ENCODE measurements at places on chromosomes 4 and X.
A peak's percentile ranks its signal among the peaks of the same experiment; 100 is the strongest.

- DNase-seq, result no peak
These were observed 1.6 kb downstream of the TSPAN6 start for GRCh38 chrX:100635040-100635439.

GRCh38 chr4:110955748-110956147 lies 332.9 kb upstream of the PITX2 start:
- no peak for DNase-seq

- DNase-seq, result no peak
These were observed 495.2 kb downstream of the NLGN4X start for GRCh38 chrX:5733501-5733900.

DNA sequence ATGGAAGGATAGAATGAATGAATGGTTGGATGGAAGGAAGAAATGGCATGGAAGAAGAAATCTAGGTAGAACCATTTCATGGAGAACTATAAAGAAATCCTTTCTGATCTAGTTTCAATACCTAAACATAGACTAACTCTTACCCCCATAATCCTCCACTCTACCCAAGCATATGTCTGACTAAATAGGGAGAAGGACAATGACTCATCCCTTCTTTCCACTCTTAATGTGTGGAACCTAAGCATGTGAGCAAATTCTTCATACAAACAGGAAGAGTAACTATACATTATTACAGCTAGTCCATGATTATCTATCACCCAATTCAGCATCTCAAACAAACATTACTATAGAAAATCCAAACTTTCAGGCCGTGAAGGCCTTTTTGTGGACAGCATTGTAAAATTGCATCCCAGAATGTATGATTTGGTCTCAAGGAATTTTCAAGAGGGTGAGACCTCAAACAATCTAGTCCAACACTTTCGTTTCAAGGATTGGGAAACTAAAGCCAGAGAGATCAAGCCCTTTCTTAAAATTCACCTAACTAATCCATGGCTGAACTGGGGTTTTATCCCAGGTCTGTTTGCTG lies 11.2 kb downstream of the C1QTNF7 start:
- DNase-seq, result no peak

DNA sequence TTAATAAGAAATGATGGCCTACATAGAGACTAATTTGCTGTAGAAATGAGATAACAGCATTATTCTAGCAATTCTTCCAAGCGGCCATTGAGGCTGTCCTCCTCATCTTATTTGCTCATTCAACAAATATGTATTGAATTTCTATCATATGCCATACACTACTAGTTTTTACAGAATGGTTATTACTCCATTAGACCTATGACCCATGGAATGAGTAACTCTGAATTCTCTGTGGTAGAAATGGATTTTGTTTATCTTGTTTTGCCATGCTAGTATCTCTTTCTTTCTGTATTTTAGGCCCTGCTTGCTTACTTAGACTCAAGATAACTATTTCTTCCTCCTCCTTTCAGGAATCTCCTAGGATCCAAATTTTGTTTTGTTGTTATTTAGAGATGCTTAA lies 103.5 kb downstream of the RPA4 start:
- no peak for DNase-seq

DNA sequence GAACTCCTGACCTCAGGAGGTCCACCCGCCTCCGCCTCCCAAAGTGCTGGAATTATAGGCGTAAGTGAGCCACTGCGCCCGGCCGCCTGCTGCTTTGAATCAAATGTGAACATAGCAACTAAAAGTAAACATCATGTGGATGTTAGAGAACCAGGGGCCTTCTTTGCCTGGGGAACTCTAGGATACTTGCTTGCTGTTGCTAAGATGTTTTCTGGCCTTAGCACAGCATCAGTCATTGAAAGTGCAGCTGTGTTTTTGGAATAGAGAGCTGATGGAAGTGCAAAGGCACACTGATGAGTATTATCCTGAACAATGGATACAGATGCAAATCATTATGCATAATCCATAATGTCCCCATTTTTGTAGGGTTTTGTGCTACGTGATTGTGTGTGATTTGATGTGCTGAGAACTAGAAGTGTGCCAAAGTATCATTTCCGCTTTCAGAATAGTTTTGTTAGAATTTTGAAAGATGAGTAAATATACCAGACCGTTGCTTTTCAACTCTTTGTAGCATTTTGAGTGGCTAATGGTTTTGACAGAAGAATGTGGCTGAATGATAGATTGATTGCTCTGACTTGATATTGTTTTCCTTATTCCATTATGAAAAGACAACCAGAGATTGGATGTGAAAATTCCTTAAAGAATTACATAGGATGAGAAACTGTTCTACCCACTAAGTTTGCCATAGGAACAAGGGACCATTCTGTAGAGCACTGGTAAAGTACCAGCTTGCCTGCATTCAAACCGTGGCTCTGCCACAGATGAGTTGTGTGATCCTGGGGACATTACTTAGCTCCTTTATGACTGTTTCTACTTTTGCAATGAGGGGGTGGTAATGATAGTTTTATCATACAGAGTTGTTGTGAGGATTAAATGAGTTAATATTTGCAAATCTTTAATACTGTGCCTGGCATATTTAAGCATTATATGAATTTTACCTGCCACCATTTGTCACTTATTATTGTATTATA lies 74.7 kb downstream of the REPS2 start:
- DNase-seq, result no peak

GRCh38 chrX:147170993-147171392 lies 356.4 kb upstream of the CXorf51A start:
- DNase-seq, result no peak

DNA sequence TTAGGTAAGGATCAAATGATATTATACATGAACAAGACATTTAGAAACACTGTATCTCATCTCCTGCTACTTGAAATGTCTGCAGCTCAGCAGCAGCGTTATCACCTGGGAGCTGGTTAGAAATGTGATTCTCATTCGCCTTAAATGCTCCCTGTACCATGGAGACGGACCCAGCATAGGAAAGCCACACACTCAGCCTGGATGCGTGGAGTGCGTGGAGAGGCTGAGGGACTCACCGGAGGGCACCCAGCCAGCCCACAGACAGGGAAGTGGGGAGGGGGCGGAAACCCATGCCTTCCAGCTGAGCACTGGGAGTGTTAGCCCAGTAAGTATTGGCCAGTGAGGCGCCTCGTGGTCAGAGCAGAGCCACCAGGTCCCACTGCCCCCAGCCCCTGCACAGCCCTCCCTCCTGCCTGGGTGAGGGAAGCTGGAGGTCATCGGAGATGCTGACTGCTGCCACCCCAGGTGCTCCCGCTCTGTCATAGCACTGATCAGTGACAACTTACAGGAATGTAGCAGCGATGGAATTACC lies 15.2 kb downstream of the SUPT20HL1 start:
- no peak for DNase-seq

GRCh38 chr4:118417325-118417724 lies 64.5 kb upstream of the PRSS12 start:
- DNase-seq, result no peak

DNA sequence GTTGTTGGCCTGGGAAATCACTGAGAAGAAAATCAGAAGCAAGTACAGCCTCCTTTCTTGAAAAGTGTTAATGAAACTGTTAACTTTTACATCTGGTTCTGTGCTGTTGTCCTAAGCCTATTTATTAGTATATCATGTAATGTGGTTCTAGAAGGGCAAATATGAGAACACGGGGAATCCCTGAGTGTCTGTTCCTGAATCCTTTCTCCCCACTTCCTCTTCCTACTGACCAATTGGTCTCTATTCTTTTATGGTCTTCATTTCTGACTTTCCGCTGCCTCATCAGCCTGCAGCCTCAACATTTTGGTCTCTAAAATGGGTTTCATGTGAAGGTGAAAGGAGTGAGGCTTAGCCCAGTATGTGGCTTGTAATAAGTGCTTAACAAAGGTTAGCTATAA lies 159.9 kb upstream of the MAMLD1 start:
- no peak for DNase-seq

GRCh38 chr4:128574706-128575105 lies 234.8 kb upstream of the JADE1 start:
- DNase-seq, result peak; percentile 63

GRCh38 chrX:100731441-100732281 lies at the start of gene SYTL4:
Gene SYTL4, minus strand, starts transcription at chrX:100732121. Its CDS starts 30,084 bp downstream, at chrX:100702037.
- peak; percentile 30 for DNase-seq

DNA sequence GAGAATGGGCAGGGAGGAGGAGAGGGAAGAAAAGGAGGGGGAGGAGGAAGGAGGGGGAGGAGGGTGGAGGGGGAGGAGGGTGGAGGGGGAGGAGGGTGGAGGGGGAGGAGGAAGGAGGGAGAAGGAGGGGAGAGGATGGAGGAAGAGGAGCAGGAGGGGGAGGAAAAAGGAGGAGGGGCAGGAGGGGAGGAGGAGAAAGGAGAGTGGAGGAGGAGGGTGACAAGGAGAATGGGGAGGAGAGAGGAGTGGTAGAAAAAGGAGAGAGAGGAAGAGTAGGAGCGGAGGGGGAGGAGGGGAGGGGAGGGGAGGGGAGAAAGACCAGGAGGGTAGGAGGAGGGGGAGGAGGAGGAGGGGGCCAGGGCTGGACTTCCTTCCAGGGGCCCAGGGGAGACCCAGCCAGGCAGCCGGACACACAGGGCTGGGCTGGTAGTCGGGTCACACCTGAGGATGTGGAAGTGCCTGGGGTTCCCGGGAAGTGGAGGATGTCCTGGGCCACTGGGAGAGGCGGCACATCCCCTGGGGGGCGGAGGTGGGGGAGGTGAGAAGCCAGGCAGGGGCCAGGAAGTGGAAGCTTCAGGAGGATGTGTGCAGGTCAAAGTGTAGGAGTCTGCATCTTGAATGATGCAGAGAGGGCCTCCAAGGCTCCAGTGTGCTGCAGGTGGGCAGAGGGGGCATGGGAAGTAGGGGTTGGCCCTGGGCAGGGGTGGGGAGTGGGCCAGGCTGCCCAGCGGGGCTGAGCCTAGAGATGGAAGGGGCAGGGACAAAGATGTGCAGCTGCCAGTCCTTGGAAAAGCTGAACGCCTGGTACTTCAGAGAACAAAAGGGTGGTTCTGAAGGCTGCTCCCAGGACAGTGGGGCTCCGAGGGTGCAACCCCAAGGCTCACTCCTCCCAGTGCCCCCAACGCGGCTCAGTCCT lies 18.8 kb downstream of the IL3RA start:
- no peak for DNase-seq

DNA sequence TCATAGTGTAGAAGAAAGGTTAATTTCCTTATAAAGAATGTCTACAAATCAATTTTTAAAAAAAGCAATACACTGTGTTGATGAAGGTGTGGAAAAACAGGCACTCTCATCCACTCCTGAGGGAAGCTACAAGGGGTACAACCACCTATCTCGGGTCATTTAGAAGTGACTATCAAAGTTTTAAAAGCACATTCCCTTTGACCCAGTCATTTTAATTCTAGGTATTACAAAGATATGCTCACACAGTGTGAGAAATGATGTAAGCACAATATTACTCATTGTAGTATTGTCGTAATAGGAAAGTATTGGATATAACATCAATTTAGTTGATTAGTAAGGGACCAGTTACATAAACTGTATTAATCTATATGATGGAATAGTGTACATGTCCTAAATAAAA lies 7.4 kb upstream of the HCCS start:
- no peak for DNase-seq

DNA sequence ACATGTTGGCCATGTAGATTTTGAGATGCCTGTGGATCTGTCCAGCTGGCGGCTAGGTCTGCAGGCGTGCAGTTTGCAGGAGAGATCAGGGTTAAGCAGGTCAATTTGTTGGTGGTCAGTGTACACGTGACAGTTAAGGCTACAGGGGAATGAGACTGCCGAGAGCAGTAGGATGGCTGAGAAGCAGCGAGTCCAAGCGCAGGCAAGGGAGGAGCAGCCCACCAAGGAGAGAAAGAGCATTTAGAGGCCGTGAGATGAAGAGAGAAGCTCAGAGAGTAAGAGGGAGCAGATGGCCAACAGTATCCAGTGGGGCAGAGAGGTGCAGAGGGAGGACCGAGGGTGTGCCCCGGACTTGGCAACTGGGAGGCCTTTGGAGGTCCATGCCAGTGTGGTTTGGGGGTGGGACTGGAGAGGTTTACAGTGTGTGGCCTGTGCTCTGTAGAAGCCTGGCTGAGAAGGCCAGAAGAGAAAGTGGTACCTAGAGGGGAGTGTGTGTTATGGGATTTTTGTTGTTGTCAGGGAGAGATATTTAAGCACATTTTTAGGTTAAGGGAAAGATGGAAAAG lies 18.4 kb downstream of the SNX25 start:
- no peak for DNase-seq

DNA sequence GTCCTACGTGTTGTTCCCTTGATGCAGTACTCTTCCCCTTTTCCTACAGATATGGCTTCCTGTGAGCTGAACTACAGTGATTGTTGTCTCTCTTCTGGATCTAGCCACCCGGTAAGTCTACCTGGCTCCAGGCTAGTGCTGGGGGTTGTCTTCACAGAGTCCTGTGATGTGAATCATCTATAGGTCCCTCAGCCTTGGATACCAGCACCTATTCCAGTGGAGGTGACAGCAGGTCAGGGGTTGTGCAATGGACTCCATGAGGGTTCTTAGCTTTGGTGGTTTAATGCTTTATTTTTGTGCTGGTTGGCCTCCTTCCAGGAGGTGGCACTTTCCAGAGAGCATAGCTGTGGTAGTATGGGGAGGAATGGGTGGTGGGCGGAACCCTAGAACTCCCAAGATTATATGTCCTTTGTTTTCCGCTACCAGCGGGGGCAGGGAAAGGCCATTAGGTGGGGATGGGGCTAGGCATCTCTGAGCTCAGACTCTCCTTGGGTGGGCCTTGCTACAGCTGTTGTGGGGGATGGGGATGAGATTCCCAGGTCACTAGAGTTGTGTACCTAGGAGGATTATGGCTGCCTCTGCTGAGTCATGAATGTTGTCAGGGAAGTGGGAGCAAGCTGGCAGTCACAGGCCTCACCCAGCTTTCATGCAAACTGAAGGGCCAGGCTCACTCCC lies 121.4 kb upstream of the ANKRD50 start:
- no peak for DNase-seq

DNA sequence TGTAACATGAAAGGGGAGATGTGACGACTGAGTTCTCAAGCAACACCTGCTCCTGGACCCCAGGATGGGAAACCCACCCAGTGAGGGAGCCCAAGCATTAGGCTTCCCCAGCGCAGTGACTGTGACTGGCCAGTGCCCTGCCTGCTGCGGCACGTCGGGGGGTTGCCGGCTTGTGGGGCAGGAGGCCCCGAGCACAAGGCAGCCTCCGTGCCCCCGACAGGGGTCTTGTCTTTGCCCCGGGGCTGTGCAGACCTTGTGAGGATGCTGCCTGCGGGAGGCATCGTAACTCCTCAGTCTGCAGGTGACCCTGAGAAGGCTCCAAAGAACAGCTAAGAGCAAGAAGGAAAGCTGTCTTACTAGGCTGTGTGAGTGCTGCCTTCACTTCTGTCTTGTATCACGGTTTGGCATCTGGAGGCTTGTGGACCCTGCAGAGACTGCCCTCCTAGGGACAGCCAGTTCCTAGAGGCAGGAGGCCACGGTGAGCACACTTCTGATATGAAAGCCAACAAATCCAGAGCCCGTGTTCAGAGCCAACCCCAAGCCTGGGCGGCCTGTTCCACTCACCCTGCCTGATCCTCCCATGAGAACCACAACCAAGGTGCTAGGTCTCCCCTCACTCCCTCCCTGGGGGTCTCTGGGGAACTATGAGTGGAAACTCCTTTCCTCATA lies 47.7 kb downstream of the FGFRL1 start:
- no peak for DNase-seq

DNA sequence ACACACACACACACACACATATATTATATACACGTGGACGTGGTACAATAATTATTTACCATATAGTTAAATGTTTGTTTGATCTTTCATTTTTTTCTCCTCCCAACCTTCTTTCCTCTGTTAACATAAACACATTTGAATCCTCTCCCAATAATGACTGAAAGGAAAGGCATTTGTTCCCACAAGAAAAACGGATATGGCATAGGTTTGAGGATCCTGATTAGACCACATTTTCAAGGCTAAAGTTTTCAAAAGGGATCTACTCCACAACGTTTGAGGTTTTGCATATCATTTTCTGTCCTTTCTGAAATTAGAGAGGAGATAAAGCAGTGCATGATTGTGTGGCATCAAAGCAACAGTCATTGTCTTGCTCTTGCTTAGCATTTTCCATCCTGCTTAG lies 1883.4 kb downstream of the STIM2 start:
- no peak for DNase-seq
